B cell (primary cell): ENCODE measurements at places on chromosomes 7 and 10.

- no peaks in the 10 kb centered on the region for H3K36me3 ChIP-seq
- no peak for DNase-seq
- H3K4me3 ChIP-seq, result no peak overlapping the region
- no peaks in the 10 kb centered on the region for H3K27me3 ChIP-seq
- no peak overlapping the region for H3K27ac ChIP-seq
These were observed 298.3 kb downstream of the TNS3 start for GRCh38 chr7:47283497-47284131.

DNA sequence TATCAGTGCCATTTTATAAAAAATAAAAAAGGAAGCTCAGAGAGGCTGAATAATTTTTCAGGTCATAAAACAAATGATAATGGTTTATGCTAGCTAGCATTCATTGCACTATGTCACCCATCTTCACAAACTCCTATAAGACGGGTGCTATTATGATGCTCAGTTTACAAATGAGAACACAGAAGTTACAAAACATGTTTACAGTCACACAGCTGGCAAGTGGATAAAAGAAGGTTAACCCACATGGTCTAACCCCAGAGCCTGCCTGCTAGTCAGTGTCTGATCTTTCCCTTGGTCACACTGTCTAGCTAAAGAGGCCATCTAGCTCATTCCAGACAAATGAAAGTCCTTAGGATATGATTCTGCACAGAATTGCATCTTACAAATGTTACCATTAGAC is 39.4 kb downstream of the SLC16A9 start:
- H3K36me3 ChIP-seq, result no peaks in the 10 kb centered on the region
- H3K4me1 ChIP-seq, result peaks cover 19% of the 10 kb centered on the region
- H3K27me3 ChIP-seq, result no peaks in the 10 kb centered on the region
- DNase-seq, result no peak
- H3K4me3 ChIP-seq, result no peak overlapping the region
- no peak overlapping the region for H3K27ac ChIP-seq

GRCh38 chr10:52678611-52679010 is 94.0 kb downstream of the MBL2 start:
- DNase-seq, result no peak
- H3K27me3 ChIP-seq, result no peaks in the 10 kb centered on the region
- H3K36me3 ChIP-seq, result no peaks in the 10 kb centered on the region

- no peak for DNase-seq
- peaks cover 6% of the 10 kb centered on the region for H3K27me3 ChIP-seq
- no peak overlapping the region for H3K4me3 ChIP-seq
- no peaks in the 10 kb centered on the region for H3K4me1 ChIP-seq
- H3K36me3 ChIP-seq, result no peaks in the 10 kb centered on the region
- no peak overlapping the region for H3K27ac ChIP-seq
These were observed 98.1 kb upstream of the AGBL3 start for GRCh38 chr7:134888141-134888740.
